ENCODE measurements at places on chromosomes 4 and X.

DNA sequence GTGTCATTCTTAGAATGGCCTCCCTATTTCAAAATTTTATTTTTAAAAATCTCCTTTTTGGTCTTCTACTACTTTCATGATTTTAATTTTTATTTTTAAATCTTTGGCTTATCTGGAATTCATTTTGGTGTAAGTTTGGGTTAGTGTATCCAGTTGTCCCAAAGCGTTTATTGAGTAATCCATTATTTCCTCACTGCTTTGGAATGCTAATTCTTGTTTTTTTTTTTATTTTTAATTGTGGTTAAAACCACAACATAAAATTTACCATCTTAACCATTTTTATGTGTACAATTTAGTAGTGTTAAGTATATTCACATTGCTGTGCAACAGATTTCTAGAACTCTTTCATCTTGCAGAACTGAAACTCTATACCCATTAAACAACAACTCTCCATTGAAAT is 8.7 kb downstream of the CITED1 start:
- DNase-seq: no peak

GRCh38 chr4:121030711-121031110 is 41.6 kb downstream of the NDNF start:
- no peak for DNase-seq

DNA sequence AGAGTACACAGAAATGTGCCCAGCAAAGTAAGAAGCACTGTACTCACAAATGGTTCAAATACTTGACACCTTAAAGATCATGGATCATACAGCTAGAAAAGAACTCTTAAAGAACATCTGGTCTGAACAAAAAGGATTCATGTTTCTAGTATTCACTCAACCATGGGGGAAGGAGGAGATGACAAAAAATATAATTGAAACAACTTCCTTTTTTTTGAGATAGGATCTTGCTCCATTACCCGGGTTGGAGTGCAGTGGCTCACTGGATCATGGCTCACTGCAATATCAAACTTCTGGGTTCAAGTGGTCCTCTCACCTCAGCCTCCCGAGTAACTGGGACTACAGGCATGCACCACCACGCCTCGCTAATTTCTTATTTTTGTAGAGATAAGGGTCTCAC is 6.0 kb downstream of the DHX15 start:
- DNase-seq: no peak

DNA sequence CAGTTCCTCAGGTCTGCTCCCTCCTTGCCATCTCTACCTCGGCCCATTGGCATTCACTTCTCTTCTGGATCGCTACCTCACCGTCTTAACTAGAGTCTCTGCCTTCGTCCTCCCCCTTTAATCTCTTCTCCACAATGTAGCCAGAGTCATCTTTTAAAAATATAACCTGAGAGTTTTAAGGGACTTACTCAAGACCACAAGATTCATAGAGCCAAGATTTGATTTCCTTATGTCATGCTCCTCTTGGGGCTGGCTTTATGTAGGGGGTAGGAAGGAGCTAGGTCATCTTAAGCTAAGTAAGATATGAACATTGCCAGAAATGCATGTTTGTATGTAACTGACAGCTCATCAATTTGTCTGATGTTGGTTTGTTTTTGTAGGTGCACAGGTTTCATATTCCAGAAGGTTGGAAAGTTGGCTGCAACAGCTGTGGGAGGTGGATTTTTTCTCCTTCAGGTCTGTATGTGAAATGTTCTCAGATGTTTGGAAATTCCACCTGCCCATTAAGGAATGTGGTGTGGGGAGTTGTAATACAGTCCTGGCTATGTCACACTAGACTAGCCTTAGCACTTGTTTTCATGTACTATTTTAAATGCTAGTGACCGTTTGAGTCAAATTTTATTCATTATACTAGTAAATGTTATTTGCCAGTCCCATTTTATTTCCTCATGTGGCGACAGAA is 19.6 kb downstream of the FUNDC2 start:
- DNase-seq: no peak

DNA sequence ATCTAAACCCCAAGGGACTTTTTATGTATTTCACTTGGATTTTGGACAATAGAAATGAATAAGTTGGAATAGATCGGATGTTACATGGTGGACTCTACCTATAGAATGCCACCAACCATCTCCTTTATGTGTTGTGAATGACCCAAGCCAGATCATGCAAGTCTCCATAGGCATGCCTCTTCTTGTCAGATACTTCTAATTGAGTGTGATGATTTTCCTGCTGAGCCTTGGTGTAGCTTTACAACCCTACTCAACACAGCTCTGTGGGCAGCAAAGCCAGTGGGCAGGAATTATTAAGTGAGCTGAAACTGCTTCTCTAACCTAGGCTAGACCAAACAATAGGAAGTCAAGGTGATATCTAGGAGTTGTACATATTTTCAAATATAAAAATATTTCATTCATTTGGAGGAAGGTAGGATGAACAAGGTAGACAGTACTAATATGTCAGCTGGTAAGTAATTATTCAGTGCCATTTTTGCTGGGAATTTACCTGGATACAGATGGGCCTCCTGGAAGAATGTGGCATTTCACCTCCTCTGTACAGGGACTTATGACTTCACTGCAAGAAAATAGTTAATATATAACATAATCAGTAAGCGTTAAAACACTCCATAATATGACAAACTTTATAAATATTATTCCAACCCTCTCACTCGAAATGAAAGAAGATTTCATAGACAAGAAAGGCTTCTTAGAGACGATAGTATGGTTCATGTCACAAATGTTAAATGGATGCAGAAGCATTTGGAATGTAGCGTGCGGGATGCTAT is 298.0 kb upstream of the FAT1 start:
- no peak for DNase-seq
